ENCODE measurements at places on chromosomes 5 and 9.

- DNase-seq, result peak; percentile 59
Observed at GRCh38 chr5:39072925-39073766, 1.1 kb downstream of the RICTOR start.

GRCh38 chr5:58493141-58493540 is 1.9 kb downstream of the GAPT start:
- DNase-seq, result no peak

DNA sequence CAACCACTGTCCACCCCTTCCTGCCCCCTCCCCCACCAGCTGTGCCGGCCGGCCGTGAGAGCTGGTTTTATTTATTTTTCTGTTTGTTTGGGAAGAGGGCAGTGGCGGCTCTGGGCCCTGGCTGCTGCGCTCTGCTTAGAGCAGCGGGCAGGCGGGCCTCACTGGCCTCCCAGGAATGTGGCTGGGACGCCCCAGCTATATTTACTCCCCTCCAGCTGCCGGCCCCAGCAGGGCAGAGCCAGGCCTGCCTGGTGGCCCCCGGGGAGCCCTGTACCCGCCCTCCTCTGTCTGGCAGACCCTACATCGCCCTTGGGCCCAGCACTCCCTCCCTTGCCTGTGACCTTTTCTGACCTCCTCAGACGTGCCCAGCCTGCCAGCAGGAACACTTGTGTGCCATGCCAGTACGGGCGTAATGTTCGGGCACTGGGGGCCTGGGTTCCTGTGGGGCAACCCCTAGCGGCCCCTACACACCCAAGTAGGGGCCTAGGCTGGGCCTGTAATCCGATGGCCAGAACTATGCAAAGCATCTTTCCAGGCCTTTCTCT is 7.7 kb downstream of the CXXC5 start:
- DNase-seq, result peak; percentile 69

- DNase-seq, result peak; percentile 43
Observed at GRCh38 chr9:121317737-121318630, 50.0 kb downstream of the GSN start.

DNA sequence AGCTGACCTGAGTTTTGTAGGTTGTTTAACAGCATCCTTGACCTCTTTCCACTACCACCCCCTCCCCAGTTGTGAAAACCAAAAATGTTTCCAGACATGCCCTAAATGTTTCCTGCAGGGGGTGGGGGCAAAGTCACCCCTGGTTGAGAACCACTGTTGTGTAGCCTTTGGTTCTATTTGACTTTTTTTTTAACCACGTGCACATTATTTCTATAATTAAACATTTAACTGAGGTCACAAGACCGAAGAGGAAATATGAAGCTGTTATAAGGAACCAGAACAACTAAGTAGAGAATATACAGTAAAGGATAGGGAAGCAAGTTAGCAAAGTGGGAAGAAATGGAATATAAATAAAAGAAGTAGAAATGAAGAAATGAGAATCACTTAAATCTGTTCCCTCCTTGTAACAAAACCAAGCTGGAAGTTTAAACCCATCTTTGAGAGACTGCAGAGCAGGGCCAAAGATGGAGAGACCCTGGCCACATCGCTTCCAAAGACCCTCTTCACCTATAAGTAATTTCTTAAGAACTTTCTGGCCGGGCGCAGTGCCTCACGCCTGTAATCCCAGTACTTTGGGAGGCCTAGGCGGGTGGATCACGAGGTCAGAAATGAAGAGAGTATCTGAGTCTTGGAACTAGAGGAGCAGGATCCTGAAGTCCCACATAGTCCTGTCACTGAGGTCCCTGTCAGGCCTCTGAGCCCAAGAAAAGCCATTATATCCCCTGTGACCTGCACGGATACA is 14.4 kb downstream of the SIT1 start:
- no peak for DNase-seq

- DNase-seq, result no peak
Observed at GRCh38 chr9:93161786-93162562, 22.0 kb upstream of the WNK2 start.

GRCh38 chr9:137034709-137035506 is 3.0 kb upstream of the FUT7 start:
- DNase-seq, result peak; percentile 85

DNA sequence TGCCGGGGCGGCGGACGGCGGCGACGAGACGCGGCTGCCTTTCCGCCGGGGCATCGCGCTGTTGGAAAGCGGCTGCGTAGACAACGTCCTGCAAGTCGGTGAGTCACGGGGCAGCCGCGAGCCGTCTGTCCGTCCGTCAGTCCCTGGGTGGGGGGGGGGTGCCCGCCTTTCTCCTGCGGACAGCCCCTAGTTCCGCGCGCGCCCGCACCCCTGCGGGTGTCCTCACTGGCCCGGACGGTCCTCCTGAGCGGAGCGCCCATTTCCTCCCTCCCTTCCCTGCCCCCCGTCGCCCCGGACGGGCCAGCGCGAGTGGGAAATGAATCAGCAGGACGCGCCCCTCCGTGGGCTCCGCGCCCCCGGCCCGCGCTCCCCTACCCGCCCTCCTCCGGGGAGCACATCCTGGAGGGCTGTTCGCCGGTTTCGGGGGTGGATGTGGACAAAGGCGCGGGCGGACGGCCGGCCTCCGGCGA is 828 bp downstream of the ZSWIM6 start:
- peak; percentile 52 for DNase-seq

DNA sequence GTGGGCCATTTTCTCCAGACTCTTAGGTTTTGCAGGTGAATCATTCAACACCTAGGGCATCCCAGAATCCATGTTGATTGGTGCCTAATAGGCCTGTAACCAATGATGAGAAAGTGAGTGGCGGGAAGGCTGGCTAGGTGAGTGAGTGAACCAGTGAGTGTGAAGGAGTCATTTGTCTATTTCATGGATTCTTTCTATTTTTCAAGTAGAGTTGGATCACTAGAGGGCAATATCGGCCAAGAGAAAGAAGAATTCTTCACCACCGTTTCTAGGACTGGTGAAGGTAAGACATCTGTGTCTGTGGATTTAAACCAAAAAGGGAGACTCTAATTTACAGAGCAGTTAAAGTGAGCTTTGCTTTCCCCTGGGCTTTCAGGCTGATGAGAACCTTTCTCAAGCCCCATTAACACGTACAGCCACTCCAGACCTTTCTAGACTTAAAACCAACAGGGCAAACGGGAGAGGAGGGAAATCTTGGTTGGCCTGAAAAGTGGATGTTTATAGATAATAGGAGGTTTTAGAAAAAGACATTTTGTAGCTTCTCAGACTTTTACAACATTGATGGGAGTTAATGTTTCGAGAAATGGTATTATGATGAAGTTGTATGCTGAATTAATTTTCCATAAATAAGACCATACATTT is 114.3 kb upstream of the IL12B start:
- peak; percentile 17 for DNase-seq
